SJSA1 (cell line): ENCODE measurements at places on chromosomes 16 and 17. TPM values are rescaled to one million over a fixed set of nuclear protein-coding genes. Genes with fewer than 3 reads are reported as not detected.

- H3K4me1 ChIP-seq: no peaks in the 10 kb centered on the region
- no peak overlapping the region for H3K4me3 ChIP-seq
- no peaks in the 10 kb centered on the region for H3K27me3 ChIP-seq
- no peak for DNase-seq
- no peaks in the 10 kb centered on the region for H3K36me3 ChIP-seq
Observed at GRCh38 chr16:25481636-25482035, 210.1 kb upstream of the HS3ST4 start.

DNA sequence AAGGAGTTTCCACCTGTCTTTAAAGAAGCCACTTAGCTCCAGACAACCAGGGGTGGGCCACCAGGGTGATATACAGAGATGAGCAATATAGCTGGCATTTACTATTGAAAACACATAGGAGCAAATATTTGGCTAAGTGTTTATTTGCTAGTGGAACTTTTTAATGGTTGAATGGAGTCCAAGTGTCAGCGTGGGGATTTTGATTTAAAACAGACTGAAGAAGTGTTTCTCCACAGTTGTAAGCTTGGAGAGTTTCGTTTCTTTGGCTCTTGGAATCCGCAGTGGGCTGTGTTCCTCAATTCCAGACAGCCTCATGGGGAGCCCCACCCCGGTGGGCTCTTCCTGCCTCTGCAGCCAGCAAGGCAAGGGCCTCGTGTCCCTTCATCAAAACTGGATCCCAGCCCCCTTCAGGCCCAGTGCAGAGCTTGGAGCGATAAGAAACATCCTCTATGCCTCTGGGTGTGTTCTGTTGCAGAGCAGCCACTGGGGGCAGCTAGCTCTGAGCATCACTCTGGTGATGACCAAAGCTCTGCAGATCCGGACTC lies 36.1 kb downstream of the NOG start:
- H3K4me3 ChIP-seq: no peak overlapping the region
- peak; percentile 74 for DNase-seq
- H3K4me1 ChIP-seq: peaks cover 12% of the 10 kb centered on the region
- no peak overlapping the region for H3K27ac ChIP-seq
- H3K27me3 ChIP-seq: peaks cover 4% of the 10 kb centered on the region
- no peaks in the 10 kb centered on the region for H3K36me3 ChIP-seq

DNA sequence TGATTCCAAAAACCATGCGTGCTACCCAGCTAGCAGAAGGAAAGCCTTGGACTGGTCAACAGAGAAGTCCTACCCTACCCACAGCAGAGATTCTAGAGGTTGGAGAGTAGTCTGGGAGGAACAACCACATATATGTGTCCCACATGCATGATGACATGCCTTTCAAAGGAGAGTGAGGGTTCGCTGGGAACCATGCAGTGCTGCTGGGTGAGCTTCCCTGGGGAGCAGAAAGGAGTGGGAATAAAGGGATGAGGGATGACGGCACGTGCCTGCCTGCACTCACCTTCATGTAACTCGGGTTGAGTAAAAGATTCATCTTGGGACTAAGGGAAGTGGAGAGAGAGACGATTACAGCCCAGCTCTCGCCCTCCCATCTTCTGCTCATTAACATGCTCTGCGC lies 9.8 kb downstream of the CPSF4L start:
- H3K4me3 ChIP-seq: no peak overlapping the region
- H3K36me3 ChIP-seq: peaks cover 11% of the 10 kb centered on the region
- no peaks in the 10 kb centered on the region for H3K27me3 ChIP-seq
- peaks cover 13% of the 10 kb centered on the region for H3K4me1 ChIP-seq
- H3K27ac ChIP-seq: no peak overlapping the region

DNA sequence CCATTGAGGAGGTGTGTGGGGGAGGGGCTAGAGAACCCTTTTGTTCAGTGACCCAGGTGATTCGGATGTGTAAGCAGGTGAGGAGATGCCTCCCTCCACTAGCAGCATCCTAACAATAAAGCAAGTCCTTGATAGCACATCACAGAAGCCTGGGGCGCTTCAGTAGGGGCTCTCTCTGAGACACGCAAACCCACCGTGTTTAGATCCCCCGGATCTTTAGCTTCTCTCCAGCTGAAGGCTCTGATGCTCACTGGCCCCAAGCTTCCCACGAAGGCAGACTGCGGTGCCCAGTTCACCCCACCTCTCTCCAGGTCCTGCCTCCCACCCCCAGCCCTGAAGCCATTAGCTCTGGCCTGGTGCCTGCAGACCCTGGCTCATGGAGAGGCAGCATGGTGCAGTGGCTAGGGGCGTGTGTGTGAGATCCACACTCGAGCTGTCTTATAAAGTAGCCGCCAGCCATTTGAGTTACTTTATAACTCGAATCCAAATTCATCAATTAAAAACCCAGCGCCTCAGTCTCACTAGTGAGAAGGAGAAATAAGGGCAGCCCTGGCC lies 204.7 kb upstream of the TNRC6C start:
- H3K4me3 ChIP-seq: no peak overlapping the region
- H3K36me3 ChIP-seq: no peaks in the 10 kb centered on the region

DNA sequence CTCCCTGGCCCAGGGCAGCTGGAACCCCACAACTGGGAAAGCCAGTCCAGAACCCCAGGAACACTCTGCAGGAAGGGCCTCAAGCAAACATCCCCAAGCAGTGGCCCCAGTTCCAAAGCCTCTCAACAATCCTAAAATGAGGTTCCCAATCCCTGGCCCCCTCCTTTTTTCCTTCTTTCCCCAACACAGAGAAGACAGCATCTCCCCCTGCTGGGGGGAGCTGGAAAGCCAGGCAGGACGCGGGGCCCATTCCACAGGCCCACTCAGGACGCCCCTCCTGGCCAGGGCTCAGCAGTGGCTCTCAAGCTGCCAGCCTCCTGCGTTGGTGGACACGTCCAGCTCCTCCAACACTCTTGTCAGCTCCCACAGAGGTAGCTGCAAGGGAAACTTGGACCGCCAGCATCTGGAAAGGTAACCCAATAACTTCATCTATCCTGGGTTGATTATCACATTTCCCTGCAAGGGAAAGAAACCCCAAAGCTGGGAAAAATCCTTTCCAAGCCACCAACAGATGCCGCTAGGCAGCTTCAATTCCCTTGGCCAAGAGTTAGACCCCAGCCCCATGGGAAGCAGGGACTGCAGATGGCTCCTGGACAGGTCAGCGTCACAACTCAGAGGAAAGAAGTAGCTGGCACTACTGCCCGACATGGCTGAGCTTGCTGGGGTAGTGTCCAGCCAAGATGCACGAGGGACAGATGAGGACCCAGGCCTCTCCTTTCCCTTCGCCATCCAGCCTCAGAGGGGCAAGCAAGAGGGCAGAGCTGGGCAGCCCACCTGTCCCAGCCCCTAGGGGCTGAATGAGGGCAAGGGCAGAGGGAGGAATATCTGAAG lies 7.6 kb downstream of the HDAC5 start:
- peaks cover 22% of the 10 kb centered on the region for H3K4me1 ChIP-seq
- H3K27me3 ChIP-seq: no peaks in the 10 kb centered on the region

The SPATA22 gene
- total RNA-seq: not detected in 2 replicates

The SERPINF2 gene
- not detected in 2 replicates for total RNA-seq
